ENCODE measurements at places on chromosomes 7 and 10.

DNA sequence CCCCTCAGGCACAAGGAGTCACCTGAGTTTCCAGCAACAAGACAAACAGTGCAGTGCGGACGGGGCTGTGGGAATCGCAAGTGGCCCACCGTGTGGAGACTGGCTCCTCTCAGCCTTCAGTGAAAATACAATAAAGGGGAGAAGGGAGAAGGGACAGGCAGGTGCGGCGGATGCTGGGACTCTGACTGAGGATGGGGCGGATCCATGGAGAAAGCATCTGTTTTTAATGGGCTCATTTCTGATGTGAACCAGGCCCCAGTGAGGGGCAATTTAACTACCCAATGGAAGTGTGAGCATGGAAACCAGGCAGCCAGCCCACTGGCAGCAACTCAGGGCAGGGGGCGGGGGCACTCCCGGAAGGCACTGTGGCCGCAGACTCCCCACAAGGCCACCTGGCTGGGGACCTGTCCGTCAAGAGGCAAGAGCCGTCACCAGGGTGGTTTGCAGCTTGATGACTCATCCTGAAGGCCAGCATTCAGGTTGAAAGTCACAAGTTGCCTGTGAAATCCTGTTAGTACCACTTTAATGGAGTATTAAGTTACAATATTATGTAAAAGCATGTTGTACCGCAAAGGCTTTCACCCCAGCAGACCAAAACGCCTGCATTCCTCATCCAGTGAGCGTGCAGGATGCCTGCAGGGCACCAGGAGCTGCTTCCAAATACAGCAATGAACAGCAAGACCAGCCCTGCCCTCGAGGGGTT lies 476.4 kb downstream of the PTPRN2 start:
- no peak for DNase-seq

DNA sequence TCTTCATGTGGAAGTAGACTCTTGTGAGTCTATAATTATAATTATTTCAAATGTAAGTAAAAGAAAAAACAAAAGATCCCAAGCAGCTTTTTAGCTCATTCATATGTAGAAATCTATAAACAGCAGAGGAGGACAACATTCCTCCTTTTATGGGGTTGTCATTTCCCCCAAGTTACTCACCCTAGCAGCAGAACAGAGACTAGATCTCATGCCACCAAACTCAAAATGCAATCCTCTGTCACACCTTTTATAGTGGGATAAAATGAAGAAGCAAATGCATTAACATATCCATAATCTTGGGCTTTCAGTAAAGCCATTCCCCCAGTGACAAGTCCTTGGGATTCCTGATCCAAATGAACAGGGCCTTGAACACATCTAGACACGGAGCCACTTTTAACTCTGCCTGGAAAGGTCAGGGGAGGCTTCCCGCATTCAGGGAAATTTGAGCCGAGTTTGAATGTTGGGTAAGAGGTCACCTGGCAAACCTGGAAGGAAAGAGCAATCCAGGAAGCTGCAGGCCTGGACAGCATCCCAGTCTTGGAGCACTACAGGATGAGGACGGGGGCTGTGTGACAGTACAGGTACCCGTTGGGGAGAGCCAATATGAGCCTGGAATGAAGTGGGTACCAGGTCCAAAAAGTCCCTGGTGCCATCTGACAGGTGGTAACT lies 76.4 kb downstream of the DOCK4 start:
- DNase-seq, result no peak

DNA sequence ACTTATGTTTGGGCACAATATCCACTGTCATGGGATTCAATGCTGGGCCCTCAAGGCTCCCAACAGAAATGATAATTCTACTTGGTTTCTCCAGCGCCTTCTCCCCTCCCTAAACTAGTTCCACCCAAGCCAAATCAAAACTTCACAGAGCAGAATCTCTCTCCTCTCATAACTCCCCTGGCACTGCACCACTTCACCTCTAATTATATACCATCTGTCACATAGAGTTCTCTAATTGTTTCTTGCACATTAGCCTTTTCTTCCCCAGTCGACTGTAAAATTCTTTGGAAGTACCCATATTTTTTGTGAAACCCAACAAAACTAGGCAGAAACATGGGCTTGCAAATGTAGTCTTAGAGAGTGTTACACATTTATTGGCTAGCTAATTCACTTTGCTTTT lies 8.1 kb downstream of the SGMS1 start:
- no peak for DNase-seq

DNA sequence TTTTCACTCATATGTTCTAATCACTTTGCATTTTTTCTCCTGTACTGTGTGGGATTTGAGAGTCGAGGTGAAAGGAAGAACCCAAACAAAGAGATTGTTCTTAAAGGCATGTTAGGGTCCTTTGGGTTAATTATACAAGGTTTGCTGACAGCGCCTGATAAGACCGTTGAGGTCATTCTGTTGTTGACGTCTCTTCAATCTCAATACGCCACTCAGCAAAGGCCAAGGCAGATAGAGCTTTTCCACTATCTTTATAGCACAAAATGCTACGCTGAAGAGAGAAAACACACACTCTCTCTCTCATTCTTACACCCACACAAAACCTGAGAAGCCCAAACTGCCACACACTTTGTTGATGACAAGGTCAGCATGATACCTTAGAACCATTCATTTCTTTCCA lies 228.7 kb downstream of the CNTNAP2 start:
- no peak for DNase-seq

GRCh38 chr10:105023211-105024111 lies 382.4 kb downstream of the SORCS3 start:
- no peak for DNase-seq

GRCh38 chr10:110226543-110226925 lies 19.1 kb downstream of the MXI1 start:
- DNase-seq, result peak; percentile 92
